Activated T-helper 1 cell treated with Interleukin-2 at 50 U/mL for 16 hours (primary cell): ENCODE measurements at places on chromosomes 13 and 19.

GRCh38 chr19:41872384-41872774, 4.7 kb upstream of the CD79A start:
- no peak for DNase-seq

DNA sequence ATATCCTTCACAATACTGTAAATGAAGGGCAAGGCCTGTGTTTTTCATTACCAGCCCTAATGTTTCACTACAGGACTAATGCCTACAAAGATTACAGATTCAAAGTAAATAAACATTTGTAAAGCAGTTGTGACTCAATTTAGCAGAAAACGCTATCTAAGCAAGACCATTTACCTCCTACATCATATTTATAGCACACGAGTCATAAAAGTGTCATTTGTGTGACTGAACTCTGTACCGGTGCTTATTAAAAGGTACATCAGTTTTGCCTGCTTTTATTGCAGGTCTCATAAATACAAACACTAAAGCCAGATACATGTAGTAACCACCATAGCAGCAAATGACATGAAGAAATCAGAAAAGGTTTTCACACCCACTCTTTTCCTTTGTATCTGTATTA, 61.5 kb upstream of the SLC15A1 start:
- no peak for DNase-seq

DNA sequence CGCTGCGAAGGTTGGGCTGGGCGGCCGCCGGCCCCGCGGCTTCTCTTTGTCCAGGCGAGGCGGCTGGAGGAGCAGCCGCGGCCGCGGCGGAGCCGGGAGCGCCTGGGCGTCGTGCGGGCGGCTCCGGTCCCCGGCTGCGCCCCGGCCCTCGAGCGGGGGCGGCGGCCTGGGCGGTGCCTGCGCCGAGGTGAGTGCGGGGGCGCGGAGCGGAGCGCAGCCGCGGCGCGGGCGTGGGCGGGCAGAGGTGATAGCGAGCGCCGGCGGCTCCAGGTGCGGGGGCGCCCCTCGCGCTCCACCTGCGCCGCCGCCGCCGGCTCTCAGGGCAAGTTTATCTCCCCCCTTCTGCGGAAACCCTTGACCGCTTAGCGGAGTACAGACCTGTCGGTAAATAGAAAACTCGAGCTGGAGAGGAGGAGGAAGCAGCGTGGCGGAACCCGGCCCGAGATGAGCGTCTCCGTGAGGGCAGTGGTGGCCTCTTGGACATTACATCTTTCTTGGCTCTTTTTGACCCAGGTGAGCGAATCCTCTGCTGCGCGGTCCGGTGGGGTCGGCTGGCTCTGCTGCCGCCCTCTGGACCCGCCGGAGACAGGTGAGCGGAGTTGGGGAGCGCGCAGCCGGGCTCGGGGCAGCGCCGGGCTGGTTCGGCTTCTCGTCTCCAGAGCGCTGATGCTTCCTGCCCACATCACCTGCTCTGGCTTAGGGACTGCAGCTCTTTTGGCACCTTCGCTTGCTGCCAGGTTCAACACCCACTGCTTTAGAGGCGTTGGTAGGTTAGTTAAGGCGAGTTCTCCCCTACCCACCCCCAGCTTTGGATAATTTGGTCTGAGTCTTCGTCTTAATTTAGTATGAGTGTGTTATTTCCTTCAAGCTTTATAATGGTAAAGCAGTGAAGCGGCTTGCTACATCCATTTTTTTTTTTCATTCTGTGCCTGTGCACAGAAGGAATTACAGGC, at the start of gene MTUS2:
Gene MTUS2, plus strand, starts transcription at position 241 of the 953 bp plus-strand sequence.
- no peak for DNase-seq

- no peak for DNase-seq
Measured at GRCh38 chr19:39512988-39513387, 2.0 kb upstream of the SELENOV start.

DNA sequence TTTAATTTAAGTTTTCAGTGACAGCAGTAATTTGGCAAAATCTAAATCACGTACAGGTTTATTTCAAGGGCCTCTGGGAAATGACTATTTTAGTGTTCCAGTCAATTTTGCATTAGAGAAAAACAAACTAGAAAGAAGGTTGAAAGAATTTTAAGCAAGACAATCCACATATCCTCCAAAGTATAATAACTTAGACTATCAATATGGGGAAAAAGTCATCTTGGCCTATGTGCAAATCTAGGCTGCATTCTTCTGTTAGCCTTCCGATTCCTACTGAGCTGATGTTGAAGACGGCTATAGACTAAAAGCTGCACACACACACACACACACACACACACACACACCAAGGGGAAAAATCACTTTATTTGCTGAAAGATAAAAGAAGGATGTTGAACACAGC, 81.3 kb downstream of the SLITRK6 start:
- DNase-seq, result no peak

DNA sequence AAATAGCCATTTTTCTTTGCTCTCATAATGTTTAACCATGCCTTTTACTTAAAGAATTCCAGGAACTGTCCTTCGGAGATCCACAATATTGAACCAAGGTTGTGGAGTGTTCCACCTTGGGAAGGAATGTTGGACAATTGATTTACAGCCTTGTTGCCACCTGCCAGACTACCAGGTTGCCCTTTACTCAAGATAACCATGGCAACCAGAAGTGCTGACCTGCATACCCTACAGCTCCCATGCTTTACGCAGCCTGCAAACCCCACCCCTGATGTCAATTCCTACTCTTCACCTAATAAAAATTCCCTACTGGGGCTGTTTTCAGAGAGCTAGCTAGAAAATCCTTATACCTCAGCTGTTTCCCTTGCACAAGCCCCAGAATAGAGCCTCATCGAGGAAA, 151.0 kb upstream of the RXFP2 start:
- no peak for DNase-seq
